ENCODE measurements at places on chromosomes 6 and 20.

DNA sequence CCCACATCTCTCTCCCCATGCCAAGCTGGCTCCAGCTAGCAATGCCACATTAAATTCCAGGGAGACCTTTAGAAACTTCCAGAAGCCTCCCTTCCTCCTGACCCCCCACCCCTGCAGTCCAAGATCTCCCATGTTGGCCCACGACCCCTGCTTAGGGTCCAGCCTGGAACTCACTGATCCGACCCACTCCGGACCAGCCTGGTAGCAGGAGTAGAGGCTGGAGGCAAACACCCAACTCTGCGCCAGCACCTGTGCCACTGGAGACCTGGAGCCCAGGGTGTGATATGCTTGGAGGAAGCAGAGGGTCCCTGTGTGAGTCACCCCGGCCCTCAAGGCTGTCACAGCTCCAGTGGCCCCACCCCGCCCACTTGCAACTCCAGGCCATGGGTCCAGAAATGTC is 3.3 kb upstream of the ULBP1 start:
- DNase-seq: no peak

GRCh38 chr6:133594652-133595110 is 294.2 kb upstream of the TCF21 start:
- no peak for DNase-seq

GRCh38 chr20:23195636-23196035 is 109.5 kb upstream of the CD93 start:
- no peak for DNase-seq

DNA sequence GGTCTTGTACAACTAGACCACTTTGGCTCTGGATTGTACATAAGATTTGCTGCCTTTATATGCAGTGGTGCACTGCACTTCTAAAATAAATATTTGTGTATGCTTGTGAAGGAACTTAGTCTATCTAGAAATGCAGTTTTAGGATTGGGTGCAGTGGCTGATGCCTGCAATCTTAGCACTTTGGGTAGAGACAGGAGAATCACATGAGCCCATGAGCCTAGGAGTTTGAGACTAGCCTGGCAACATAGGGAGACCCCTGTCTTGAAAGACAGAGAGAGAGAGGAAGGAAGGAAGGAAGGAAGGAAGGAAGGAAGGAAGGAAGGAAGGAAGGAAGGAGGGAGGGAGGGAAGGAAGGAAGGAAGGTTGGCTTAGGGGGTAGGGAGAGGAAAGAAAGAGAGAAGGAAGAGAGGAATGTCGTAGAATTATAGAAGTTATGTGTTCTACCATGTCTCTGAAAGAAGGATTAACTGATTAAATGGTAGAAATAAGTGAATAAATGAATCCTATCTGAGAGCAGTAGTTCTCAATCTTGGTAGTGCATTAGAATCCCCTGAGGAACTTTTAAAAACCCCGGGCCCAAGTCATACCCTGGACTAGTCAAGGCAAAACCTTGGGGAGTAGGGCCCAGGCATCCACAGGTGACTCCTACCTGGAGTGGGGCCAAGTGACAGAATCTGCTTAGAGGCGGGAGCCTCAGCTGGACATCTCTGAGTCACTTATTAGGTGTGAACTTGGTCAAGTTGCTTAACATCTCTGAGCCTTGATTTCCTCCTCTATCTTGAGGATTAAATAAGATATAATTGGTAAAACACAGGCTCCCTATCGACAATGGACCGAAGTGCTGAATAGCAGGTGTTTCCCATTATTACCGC is 130.3 kb downstream of the ZNF217 start:
- DNase-seq: no peak

DNA sequence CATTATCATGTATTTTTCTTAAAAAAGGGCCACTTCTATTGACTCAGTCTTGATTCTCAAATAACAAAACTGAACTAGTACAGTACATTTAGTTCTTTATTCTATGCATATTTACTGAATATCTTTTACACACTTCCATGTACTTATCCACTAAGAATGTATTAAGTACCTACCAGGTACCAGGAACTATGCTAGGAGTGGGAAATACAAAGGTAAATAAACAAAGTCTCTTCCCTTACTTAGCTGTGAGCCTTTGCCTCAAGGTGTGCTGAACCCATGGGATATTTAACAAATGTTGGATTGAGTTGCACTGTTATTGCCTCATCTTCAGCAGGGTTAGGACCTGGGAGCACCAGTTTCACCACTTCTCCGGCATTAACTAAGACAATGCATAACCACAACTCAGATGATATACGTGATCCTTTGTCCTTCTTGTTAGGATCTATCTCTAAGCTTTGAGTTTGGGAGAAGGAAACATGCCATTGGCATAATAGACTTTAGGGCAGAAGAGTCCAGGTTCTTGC is 533.9 kb downstream of the TFAP2B start:
- no peak for DNase-seq

DNA sequence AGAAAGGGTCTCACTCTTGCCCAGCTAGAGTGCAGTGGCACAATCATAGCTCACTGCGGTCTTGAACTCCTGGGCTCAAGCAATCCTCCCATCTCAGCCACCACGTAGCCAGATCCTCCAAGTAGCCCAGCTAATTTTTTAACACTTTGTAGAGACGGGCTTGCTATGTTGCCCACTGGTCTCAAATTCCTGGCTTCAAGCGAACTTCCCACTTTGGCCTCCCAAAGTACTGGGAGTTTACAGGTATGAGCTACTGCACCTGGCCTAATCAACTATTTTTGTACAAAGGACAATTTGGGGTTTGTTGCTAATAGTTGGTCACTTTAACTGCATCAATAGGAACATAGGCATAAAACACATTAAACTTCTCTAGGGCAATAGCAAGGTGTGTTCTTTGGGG is 29.9 kb upstream of the SYNCRIP start:
- no peak for DNase-seq

DNA sequence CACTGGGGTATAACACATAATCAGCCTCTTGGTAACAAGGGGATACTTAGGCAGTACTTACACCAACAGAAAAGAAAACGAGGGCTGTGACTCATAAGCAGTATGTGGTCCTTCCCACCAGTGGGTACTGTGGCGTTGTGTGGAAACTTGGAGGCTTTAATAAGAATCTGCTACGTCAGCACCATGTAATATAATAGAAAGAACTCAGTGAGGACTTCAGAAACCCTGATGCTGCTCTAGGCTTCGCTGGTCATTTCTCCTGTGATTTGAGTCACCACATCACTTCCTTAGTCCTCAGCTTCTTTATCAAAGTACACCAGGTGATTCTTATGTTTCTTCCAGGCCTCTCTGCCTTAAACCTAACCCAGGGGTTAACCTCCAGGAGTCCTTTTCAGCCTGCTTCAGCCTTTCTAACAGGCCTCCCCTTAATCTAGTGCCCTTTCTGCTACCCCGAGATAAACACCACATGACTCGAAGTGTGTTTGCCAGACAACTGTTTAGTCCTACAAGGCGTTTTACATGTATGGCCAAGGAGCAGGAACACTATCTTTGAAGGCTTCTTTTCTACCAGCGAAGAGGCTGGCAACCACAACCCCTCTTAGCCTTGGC is 68.5 kb downstream of the FYN start:
- DNase-seq: no peak

DNA sequence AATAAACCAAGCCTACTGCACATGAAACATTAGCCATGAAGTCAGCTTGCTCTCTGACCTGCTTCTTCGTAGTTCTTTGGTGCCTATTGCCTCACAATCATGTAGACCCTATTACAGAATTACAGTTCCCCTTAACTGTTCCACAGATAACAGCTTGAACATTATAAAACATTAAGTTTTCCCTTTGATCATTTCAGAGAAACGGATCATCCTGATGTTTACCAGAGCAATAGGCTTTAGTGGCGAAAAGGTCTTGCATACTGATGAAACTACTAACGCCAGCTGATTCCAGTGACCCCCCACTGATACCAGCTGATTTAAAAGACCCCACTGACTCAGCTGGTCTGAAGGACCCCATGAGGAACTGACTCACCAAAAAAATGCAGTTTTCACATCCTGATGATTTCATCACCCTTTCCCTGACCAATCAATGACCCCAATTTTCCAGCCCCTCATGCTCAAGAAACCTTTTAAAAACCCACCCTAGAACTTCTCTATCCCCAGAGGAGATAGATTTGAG is 39.4 kb upstream of the MLIP start:
- no peak for DNase-seq

DNA sequence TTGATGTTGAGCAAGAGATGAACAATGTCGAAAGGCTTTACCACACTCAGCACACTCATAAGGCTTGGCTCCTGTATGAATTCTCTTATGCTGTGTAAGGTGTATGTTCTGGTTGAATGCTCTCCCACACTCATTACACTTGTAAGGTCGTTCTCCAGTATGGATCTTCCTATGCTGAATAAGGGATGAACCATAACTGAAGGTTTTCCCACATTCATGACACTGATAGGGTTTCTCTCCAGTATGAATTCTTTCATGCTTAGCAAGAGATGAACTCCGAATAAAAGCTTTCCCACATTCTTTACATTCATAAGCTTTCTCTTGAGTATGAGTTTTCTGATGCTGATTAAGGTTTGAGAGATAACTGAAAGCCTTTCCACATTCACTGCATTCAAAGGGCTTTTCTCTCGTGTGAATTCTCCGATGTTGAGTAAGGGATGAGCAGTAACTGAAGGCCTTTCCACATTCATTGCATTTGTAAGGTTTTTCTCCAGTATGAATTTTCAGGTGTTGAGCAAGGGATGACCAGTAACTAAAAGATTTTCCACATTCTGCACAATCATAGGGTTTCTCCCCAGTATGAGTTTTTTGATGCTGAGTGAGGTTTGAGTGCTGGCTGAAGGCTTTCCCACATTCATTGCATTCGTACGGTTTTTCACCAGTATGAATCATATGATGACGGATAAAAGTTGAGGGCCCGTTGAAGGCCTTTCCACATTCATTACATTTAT is 21.1 kb downstream of the ZNF184 start:
- DNase-seq: no peak

- no peak for DNase-seq
Measured at GRCh38 chr20:63009988-63010769, 3.4 kb upstream of the BHLHE23 start.

DNA sequence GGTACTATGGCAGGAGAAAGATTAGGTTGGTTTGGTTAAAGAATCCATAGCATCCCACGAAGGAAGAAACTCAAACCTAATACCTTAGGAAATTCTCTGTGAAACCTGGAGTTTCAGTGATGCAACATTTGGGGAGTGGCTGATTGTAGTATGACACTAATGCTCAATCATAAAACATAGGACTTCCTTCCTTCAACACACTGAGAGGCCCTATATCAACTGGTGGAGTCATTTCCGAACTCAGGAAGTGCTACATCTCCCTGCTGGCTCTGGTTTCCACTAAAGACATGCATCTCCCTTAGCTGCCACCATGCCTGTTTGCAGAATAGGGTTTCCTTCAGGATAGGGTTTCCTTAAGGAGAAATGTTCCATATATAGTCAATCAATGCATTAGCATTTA is 5.2 kb upstream of the MANEA start:
- DNase-seq: no peak

GRCh38 chr6:15730442-15730841 is 67.6 kb upstream of the DTNBP1 start:
- no peak for DNase-seq

DNA sequence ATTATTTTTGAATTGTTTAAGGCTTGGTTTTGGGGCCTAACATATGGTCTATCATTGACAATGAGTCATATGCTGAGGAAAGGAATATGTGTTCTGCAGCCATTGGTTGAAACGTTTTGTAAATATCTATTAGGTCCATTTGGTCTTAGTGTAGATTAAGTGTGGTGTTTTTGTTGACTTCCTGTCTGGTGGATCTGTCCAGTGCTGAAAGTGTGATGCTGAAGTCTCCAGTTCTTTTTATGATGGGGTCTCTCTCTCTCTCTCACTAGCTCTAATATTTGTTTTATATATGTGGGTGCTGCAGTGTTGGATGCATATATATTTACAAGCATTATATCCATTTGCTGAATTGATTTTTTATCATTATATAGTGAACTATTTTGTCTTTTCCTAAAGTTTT is 727.2 kb downstream of the KHDRBS2 start:
- no peak for DNase-seq

GRCh38 chr6:79372757-79373156 is 138.3 kb upstream of the HMGN3 start:
- no peak for DNase-seq

GRCh38 chr6:45421709-45422502 is 44.2 kb upstream of the SUPT3H start:
- peak; percentile 79 for DNase-seq

GRCh38 chr20:25052255-25053194 is 5.4 kb downstream of the ACSS1 start:
- no peak for DNase-seq

GRCh38 chr6:27066802-27067201 is 180.7 kb upstream of the PRSS16 start:
- no peak for DNase-seq

DNA sequence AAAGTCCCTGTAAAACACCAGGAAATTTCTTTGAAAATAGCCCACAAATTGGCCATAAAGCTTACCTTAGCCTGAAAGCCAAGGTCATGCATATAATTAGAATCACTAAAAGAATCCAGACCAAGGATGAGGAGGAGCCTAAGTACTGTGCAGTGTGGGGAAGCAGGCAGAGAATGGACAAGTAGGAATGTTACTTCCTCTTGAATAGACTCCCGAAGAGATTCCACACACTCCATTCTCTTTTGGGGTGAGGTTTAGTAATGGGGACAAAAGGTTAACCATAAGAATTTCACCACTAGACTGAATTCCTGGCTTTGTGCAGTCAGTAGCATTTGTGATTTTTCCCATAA is 27.5 kb upstream of the MARCKS start:
- DNase-seq: no peak

GRCh38 chr6:46269447-46270229 is 98.9 kb upstream of the ENPP5 start:
- DNase-seq: peak; percentile 63

GRCh38 chr20:59972037-59972801 is 14.0 kb downstream of the CDH26 start:
- DNase-seq: no peak

DNA sequence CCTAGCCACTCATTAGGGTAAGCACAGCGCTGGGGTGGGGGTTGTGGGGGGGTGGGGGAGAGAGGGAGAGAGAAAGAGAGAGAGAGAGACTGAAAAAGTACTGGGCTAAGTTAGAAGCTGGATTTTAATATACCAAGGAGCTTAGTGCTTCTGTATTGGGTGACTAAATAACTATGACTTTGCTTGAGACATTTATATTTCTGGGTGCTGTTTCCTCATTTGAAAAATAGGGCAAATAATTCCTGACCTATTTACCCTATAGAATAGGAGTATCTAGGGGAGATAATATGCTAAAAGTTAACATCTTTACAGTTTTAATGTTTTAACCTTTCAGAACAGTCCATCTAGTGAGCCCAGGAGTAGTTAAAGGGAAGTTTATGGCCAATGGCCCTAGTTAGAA is 7.7 kb downstream of the NKAIN2 start:
- no peak for DNase-seq

DNA sequence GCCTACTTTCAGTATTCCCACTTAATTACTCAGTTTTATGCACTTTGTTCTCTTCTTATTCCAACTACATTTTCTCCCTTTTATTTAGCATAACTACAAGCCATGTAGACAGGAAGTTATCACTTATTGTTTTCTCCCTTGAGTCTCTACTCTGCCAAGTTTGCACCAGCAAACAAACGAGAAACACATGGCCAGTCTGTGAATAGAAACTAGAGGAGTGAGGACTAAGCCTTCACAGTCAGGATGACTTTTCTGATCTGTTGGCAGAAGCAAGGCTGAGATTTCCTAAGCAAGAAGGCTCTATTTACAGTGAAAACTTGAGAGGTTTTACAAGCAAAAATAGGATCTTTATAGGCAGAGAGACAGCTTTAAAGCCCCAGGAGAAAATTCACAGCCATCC is 69.8 kb upstream of the TINAG start:
- DNase-seq: no peak

GRCh38 chr6:167750956-167751358 is 75.8 kb upstream of the AFDN start:
- DNase-seq: no peak
